ENCODE measurements at places on chromosomes 4 and X. TPM values are rescaled to one million over a fixed set of nuclear protein-coding genes. Genes with fewer than 3 reads are reported as not detected.

GRCh38 chrX:153781428-153782047 lies 697 bp downstream of the SRPK3 start:
- no peak for DNase-seq

DNA sequence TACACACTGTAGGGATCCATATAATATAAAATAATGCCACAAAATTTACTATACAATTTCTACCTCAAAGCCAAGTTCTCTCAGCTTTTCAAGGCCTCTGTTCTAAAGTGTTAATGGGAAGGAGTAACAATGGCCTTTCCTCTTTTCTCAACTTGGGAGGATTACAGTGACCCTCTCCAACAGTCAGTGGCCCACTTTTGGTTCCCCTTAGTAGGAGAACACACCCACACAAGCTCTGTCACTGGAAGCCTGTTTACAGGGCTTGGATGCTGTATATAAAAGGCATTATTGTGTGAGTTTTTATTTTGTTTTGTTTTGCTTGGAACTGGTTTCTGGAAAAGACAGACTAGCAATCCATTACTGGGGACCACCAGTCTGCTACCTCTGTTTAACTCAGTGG lies 1.8 kb downstream of the ARHGEF6 start:
- DNase-seq, result no peak

MAML3 gene
- 0.73 TPM for total RNA-seq

DNA sequence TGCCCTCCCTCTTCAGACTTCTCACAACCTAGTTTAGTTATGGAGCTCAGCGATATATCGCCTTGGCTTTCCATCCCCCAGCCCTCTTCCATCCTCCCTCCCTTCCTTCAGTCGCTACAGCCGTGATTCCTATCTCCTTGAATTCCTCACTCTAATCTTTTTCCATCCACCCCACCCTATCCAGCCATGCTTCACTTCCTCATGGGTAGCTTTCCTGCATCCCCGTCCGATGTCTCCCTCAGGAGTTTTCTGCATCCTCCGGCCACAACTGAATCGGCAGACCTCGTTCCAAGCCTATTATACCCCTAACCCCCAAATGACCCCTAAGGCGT lies 456 bp downstream of the SNX12 start:
- DNase-seq, result no peak

GRCh38 chrX:48833542-48834138 lies 1.8 kb downstream of the PCSK1N start:
- DNase-seq, result no peak

DNA sequence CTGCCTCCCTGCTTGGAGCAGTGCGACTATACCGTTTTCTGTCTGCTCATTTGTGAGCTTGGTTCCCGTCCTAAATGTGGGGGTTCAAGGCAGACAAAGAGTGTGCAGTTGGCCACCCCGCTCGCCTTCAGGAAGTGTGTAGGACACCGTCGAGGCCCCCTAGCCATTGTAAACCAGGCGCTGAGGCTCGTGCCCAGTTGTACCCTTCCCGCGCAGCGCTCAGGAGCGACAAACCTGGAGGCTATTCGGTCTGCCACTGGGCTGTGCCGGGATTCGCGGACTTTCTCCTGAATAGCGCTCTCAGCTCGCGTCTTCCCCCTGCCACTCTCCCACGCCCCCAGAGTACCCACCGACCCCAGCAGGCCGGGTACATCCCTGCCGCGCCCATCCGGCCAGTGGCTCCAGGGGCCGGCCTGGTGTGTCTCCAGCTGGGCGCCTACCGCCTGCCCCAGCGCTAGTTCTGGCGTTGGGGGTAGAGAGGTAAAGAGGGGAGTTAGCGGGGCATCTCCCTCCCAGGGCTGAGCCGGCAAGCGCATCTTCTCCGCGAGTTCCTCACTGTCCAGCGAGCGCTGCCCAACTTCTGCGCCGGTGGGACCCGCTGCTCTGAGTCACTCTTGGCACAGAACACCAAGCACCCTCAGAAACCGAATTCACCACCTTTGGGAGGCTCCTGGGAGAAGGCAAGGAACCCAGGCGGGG lies 880 bp upstream of the LONRF3 start:
- no peak for DNase-seq

All from activated T-cell treated with anti-CD3 and anti-CD28 coated beads, Interleukin-2, amount 50 U/mL, for 4 hours (primary cell).